Posterior cingulate gyrus (tissue), 11 donors: ENCODE measurements at places on chromosomes 12 and 14.
A peak's percentile ranks its signal among the peaks of the same experiment; 100 is the strongest.

GRCh38 chr12:106035421-106035820 is 103.3 kb downstream of the NUAK1 start:
- no peak for DNase-seq

DNA sequence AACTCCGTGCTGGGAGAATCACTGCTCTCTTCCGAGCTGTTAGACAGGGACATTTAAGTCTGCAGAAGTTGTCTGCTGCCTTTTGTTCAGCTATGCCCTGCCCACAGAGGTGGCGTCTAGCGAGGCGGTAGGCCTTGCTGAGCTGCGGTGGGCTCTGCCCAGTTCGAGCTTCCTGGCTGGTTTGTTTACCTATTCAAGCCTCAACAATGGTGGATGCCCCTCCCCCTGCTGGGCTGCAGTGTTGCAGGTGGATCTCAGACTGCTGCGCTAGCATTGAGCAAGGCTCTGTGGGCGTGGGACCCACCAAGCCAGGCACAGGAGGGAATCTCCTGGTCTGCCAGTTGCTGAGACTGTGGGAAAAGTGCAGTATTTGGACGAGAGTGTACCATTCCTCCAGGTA is 43.7 kb downstream of the GPR137C start:
- DNase-seq, result no peak

GRCh38 chr12:33533527-33533926 is 93.9 kb upstream of the SYT10 start:
- DNase-seq, result no peak

GRCh38 chr14:51460011-51460410 is 191.7 kb upstream of the FRMD6 start:
- DNase-seq, result no peak

DNA sequence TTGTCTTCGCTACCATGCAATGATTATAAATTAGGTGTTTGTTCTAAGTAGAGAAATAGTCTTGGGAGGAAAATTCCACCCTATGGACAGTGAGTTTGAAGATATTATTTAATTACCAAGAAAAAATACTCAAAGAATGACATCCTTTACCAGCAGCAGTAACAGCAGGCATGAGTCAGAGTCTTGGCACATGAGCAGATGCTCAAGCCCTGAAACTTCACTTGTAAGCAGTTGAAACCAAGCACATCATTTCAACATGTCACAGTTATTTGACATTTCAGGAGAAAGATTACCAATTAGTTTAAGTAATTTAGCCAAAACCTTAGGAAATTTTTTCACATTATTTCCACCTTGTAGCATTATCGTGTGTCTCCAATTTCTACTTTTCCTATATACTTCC is 99.2 kb downstream of the C12orf50 start:
- peak; percentile 87 for DNase-seq

DNA sequence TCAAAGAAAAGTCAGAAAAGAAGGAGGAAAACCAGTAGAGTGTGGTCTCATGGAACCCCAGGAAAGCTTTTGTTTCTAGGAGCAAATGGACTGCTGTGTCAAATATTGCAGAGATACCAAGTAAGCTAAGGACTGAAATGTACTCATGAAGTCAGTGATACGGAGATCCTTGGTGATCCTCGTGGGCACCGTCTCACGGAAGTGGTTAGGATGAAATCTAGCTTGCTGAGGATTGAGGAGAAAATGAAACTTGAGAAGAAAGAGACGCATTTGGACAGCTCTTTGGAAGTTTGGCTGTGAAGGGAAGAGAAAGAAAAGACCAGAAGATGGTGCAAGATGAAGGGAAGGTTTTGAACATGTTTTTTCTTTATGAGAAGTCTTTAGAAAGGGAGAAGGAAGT is 104.0 kb upstream of the CCND2 start:
- DNase-seq, result no peak
